WTC11 (cell line): ENCODE measurements at places on chromosomes 2 and 18.
A peak's percentile ranks its signal among the peaks of the same experiment; 100 is the strongest.

- H3K27me3 ChIP-seq = peaks cover 3% of the 10 kb centered on the region
- H3K27ac ChIP-seq = no peak overlapping the region
- H3K36me3 ChIP-seq = peaks cover 5% of the 10 kb centered on the region; the same call in 1 of the 2 replicates
- DNase-seq = no peak
Observed at GRCh38 chr18:6576718-6577375, 152.7 kb upstream of the ARHGAP28 start.

DNA sequence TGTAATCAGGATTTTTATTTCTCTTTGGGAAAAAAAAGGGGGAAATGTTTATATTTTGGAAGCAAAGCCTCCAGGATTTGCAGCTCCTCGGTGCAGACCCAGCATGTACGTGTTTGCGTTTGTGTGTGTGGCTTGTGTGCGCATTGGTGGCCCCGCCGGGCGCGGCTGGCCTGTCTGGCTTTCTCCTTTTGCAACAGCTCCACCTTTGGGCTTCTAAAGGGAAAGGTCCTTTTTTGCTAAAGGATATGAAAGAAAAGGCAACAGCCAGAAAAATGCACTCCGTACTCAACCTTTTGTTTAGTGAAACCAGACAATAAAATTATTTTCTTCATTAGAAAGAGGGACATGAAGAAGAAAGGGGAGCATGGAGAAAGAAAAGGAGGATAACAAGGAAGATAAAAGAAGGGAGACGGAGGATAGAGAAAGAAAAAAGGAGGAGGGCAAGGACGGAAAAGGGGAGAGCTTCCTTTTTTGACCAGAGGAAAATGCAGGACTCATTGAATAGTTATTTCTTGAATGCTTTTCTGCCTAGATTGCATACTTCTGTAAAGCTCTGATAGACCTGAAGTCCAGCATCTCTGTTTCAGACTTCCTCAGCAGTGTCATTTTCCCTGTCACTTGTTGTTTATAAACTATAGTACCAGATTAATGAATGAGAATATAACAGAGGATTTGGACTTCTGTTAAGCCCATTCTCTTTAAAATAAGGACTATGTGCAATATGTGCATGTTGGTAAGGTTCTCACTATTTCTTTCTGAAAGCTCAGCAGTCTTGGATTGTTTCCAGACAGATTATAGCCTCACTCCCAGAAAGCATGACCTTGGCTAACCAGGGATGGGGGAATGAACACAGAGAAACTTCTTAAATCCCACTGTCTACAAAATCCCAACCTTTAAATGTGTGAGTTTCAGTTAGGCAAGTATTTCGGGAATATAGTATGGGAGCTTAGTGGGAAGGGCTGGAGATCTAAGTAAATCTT is 563.1 kb upstream of the PIK3C3 start:
- peak overlapping the region; percentile 90 for H3K27ac ChIP-seq
- H3K4me1 ChIP-seq = peaks cover 39% of the 10 kb centered on the region
- H3K27me3 ChIP-seq = no peaks in the 10 kb centered on the region
- H3K36me3 ChIP-seq = no peaks in the 10 kb centered on the region
- peak overlapping the region; percentile 60 for H3K4me3 ChIP-seq

DNA sequence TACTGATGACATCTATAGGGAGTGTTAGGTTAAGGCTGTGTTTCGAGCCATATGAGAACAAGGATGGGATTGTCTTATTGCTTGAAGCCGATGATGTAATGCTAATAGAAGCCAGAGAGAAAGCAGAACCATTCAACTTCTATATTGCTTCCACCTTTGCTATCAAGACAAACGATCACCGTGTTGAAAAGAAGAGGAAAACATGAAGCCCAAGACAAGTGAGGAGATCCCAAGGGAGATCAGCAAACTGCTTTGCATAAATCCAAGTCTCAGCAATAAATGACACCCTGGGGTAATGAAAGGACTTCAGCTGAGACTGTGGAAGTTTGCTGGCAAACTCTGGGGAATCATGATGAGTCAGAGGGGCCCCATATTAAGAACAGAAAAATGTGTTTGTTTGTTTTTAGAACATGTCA is 206.2 kb downstream of the NCKAP5 start:
- H3K27ac ChIP-seq = no peak overlapping the region
- peaks cover 20% of the 10 kb centered on the region for H3K4me1 ChIP-seq
- no peak overlapping the region for H3K4me3 ChIP-seq
- no peaks in the 10 kb centered on the region for H3K27me3 ChIP-seq
- no peaks in the 10 kb centered on the region for H3K36me3 ChIP-seq

DNA sequence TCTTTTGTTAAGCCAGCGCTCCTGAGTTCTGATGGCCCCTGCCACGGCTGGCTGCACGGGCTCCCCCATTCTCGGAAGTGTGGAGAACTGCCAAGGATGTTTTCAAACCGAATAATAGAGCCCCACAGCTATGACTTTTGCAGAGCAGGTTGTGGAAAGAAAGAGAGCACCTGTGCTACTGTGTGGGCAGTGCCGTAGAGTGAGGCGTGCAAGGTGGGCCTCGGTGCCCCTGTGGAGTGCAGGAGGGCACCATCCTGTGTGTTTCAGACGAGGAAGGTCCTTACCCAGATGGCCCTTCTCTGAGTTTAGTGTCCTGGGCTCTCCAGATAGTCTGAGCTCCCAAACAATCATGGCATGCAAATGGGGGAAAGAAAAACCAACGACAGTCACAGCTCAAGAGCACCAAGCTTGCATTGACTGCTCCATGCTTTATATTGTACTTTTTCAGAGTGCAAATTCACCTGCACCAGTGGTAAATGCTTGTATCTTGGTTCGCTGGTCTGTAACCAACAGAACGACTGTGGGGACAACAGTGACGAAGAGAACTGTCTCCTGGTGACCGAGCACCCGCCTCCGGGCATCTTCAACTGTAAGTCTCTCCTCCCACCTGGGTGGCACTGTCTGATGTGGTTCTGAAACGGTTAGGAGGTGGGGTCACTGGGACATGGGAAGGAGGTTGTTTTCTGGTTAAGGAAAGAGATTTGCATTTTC is 219.4 kb downstream of the LDLRAD4 start:
- H3K4me1 ChIP-seq = peaks cover 18% of the 10 kb centered on the region
- no peaks in the 10 kb centered on the region for H3K36me3 ChIP-seq
- DNase-seq = no peak
- H3K4me3 ChIP-seq = no peak overlapping the region

DNA sequence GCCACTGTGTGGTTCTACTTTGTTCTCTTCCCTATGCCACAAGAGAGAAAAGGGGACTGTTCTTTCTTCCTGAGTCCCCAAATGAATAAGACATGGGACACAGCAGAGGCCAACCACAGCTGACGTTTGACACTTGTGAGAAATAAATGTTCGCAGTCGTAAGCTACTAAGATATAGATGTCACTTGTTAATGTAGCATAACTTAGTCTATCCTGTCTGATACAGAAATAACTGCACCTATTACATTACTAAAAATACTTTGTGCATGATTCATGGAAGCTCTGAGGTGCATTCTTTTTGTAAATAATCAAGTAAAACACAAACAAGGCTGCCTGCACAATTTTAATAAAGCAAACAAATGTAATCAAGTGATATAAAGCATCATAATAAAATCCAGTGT is 148.8 kb downstream of the NBAS start:
- 0 out of 2 replicates have a peak, but pooled peaks cover 4% of the 10 kb centered on the region for H3K36me3 ChIP-seq
- H3K27me3 ChIP-seq = no peaks in the 10 kb centered on the region
- H3K4me3 ChIP-seq = no peak overlapping the region
- peaks cover 1% of the 10 kb centered on the region for H3K4me1 ChIP-seq

DNA sequence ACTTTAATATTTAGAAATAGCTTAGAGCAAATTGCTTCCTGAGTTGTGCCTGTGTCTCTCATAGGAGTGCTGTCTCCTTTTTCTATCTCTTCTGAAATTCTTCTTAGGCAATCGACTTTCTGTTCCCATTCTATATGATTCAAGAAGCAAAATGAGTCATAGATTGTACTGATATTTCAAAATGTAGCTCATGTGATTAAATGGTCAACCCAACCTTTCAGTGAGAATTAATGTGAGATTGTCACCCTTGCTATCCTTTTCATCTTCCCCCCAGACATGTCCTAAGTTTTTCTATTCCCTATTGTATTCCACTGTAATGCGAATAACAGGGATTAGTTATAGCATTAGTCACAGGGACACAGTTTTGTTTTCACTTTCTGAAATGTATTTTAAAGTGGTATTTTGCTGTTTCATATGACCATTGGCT is 413.6 kb downstream of the THSD7B start:
- DNase-seq = no peak
- peaks cover 23% of the 10 kb centered on the region for H3K4me1 ChIP-seq

DNA sequence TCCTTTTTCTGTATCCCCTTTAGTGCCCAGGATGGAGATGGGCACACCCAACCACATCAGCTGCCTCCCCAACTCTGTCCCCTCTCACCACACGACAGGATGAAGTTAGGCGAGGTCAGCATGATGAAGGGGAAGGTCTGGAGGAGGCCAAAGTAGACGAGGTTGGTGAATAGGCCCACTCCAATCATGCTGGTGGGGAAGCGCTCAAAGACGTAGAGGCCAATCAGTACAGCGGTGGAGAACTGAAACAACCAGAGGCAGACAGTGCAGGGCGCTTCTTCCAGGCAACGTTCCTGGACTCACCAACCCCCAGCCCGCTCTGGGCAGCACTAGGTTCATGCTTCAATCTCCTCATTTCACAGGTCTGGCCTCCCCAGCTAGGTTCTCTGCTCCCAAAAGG is 2.9 kb downstream of the TEX261 start:
- H3K4me1 ChIP-seq = peaks cover 17% of the 10 kb centered on the region
- H3K27ac ChIP-seq = no peak overlapping the region; the same call in 1 of the 2 replicates
- H3K36me3 ChIP-seq = peaks cover 8% of the 10 kb centered on the region
- H3K4me3 ChIP-seq = no peak overlapping the region

DNA sequence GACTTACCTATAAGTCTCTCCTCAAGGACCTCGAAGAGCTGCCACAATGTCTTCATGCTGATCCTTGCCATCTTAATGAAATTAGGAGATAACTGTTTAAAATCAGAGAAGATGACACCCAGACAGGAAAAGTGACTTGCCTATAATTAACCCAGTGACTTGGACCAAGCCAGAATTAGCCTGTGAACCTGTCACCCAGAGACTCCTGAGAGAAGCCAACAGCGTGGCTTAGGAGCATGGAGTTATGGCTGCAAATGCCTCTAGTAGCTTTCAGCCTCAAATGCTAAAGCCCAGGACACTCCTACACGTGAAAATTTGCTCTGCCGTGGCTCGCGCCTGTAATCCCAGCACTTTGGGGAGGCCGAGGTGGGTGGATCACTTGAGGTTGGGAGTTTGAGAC is 104.2 kb downstream of the GBX2 start:
- no peak overlapping the region for H3K4me3 ChIP-seq
- peaks cover 31% of the 10 kb centered on the region for H3K4me1 ChIP-seq

GRCh38 chr18:78213361-78213994 is 766.1 kb upstream of the SALL3 start:
- peaks cover 4% of the 10 kb centered on the region; the same call in 1 of the 2 replicates for H3K27me3 ChIP-seq
- peaks cover 4% of the 10 kb centered on the region; the same call in 1 of the 2 replicates for H3K4me1 ChIP-seq
- DNase-seq = no peak
- H3K27ac ChIP-seq = no peak overlapping the region
- H3K36me3 ChIP-seq = peaks cover 32% of the 10 kb centered on the region

GRCh38 chr2:238422285-238422684 is 4.4 kb upstream of the ASB1 start:
- H3K27me3 ChIP-seq = no peaks in the 10 kb centered on the region
- peaks cover 30% of the 10 kb centered on the region for H3K4me1 ChIP-seq
- H3K36me3 ChIP-seq = no peaks in the 10 kb centered on the region
- 0 out of 2 replicates have a peak overlapping the region, but pooled peaks have one; percentile 40 for H3K27ac ChIP-seq

- no peak overlapping the region for H3K4me3 ChIP-seq
- no peaks in the 10 kb centered on the region for H3K36me3 ChIP-seq
- H3K27me3 ChIP-seq = no peaks in the 10 kb centered on the region; the same call in 1 of the 2 replicates
- no peak for DNase-seq
- peaks cover 21% of the 10 kb centered on the region for H3K4me1 ChIP-seq
- no peak overlapping the region for H3K27ac ChIP-seq
Observed at GRCh38 chr2:15733867-15734673, 142.4 kb downstream of the DDX1 start.

- no peaks in the 10 kb centered on the region for H3K27me3 ChIP-seq
- no peak overlapping the region for H3K4me3 ChIP-seq
- H3K4me1 ChIP-seq = peaks cover 15% of the 10 kb centered on the region
- no peaks in the 10 kb centered on the region for H3K36me3 ChIP-seq
Observed at GRCh38 chr2:145016711-145017110, 496.8 kb upstream of the ZEB2 start.

- peak overlapping the region; percentile 65 for H3K4me3 ChIP-seq
- H3K27ac ChIP-seq = no peak overlapping the region
- peaks cover 16% of the 10 kb centered on the region for H3K4me1 ChIP-seq
- peaks cover 99% of the 10 kb centered on the region for H3K27me3 ChIP-seq
Observed at GRCh38 chr2:74515271-74515980, 1.2 kb downstream of the TLX2 start.

DNA sequence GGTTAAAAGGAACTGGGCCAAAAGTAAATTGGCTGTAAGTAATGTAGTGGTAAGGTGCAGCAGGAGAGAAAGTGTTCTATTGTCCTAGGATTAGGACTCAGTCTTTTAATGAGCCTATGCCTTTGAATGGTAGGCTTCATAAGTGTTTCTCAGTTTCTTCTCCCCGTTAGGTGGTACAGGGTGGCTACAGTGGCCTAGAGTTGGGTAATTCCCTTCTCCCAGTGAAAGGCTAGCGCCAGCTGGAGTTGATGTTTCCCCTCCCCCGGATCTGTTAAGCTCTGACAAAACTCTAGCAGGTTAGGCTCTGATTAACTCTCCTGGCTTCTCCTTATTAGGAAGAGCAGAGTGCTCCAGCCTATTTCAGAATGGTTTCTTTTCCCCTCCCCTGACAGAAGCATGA is 127.7 kb downstream of the DNAH6 start:
- H3K36me3 ChIP-seq = no peaks in the 10 kb centered on the region
- no peak overlapping the region for H3K27ac ChIP-seq
- peaks cover 5% of the 10 kb centered on the region; the same call in 1 of the 2 replicates for H3K27me3 ChIP-seq
- DNase-seq = no peak

DNA sequence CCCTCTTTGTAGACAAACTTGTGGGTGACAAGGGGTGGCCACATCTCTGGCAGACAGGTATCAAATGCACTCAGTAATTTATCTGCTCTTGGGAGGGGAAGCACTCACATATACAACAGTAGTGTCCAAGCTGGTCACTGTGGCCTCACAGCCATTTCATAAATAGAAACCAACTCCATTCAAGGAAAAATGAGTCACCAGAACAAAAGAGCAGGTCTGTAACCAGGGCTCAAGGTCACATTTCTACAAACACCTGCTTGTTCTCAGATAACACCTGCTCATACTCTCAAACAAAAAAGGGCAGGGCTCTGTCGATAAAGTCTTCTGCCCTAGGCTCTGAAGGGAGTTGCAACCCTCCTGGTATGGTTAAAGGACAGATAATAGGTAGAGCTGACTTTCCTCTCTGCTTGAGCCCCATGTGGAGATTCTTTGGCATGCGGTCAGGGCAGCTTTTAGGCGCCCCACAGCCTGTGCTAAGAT is 459.0 kb downstream of the BCL11A start:
- no peak for DNase-seq
- peaks cover 14% of the 10 kb centered on the region for H3K4me1 ChIP-seq
- no peaks in the 10 kb centered on the region for H3K36me3 ChIP-seq
- no peak overlapping the region for H3K27ac ChIP-seq
- peaks cover 51% of the 10 kb centered on the region for H3K27me3 ChIP-seq

GRCh38 chr2:2524348-2524941 is 193.4 kb upstream of the MYT1L start:
- H3K27ac ChIP-seq = no peak overlapping the region
- no peaks in the 10 kb centered on the region for H3K27me3 ChIP-seq
- no peak for DNase-seq
- H3K4me3 ChIP-seq = no peak overlapping the region
- peaks cover 1% of the 10 kb centered on the region; the same call in 1 of the 2 replicates for H3K36me3 ChIP-seq
